ENCODE measurements at places on chromosomes 12 and 14.
A peak's percentile ranks its signal among the peaks of the same experiment; 100 is the strongest.

DNA sequence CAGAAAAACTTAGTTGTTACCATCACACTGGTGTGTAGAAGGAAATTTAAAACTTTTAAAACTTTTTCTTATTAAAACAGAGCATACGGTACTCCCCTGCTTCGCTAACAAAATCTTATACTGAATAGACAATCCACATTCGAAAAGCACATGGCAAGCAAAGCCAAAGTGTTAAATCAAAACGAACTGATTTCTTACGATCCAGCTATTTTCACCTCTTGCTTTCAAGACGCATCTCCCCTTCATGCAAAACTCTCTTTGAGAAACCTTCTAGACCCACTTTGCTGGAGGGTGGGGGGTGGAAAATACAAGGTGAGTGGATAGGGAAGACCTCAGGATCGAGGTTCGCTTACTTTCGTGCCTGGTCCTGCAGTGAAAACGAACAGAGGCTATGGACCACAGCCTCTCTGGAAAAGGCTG is 328 bp downstream of the INTS13 start:
- DNase-seq, result no peak

GRCh38 chr12:81337886-81338285 is 260.0 kb downstream of the ACSS3 start:
- DNase-seq, result no peak

DNA sequence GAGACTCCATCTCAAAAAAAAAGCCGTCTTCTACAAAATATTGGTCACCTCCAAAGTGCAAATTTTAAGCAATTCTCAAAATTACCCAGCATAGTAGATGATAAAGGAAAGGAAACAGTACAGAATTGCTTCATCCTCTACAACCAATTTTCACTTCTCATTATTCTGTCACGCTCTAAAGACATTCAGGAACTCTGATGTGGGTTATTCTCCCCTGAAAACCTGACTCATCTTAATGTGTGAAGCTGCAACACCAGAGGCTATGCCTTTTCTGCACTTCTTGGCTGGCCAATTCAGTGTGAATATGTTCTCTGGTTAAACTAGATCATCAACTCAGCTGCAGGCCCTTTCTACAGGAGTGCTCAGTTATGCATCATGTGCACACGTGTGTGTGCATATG is 11.0 kb downstream of the PTGER2 start:
- peak; percentile 77 for DNase-seq

- peak; percentile 35 for DNase-seq
Measured at GRCh38 chr12:54417712-54418440, 1.2 kb downstream of the ITGA5 start.

- DNase-seq, result no peak
Measured at GRCh38 chr12:12358528-12358927, 1.6 kb downstream of the BORCS5 start.

GRCh38 chr12:122837306-122838265 is 2.3 kb downstream of the HIP1R start:
- no peak for DNase-seq

GRCh38 chr12:32285021-32285420 is 114.3 kb upstream of the FGD4 start:
- no peak for DNase-seq

DNA sequence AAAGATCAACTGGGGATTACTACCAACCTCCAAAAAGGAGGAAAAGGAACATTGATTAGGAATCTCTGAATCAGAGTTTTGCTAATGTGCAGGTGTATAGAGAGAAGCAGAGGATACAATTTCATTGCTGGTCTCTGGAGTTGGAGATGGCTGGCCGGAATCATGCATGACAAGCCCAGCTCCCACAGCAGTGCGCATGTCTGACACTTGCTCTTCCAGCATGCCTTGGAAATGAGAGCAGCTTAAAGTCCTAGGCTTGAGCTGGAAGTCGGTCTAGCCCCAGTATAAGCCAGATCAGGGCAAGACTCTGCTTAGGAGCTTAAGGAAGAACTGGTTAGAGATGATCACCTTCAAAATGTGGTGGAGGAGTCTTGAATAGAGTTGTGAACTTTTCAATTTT is 742.8 kb downstream of the DIO2 start:
- DNase-seq, result no peak

GRCh38 chr12:98990648-98991047 is 345.6 kb downstream of the APAF1 start:
- no peak for DNase-seq

DNA sequence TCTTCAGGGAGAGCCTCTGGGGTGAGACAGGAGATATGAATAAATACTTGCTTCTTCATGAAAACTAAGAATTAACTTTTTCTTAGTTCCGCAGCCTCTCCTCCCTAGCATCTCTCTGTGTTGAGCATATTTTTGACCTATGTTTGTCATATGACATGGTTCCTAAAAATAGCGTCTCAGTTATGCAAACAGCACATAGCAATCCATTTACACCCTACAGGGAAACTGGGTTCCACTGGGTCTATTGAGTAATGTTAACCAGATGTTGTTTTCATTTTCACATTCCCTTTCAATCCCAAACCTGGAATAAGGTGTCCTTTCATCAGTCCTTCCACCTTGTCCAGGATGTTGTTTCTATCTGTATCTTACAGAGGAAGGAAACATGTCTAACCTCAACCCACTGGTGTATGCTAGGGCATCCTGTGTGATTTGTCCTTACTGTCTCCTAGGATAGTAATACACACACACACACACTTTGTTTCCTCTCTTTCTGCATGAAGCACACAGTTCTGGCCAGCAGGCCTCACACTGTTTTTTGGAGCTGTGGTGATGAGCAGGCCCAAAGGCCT is 1543.5 kb downstream of the AACS start:
- no peak for DNase-seq

DNA sequence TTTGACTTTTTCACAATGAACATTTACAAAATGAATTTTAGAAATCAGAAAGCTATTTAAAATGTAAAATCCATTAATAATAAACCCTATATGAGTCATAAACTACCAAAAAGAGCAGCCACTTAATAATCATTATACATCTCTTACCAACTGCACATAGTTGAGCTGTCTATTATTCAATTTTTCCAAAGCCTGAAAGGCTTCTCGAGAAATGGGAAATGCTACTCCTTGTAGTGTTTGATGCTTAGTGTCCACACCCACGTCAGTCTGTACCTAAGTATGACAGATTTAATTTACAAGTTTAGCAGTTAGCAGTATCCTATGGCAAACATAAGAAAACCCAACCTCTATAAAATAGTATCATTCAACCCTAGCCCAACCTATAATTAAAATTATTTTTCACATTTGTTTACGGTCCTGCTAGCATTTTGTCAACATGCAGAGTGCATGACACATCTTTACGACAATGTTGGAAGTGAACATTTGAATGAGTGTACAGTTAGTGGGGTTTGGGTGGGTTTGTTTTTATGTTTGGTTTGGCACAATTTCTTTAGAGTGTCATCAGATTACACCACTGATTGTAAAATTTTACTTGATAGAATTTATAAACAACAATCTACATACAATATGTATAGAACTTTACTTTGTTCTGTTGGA is 8.4 kb downstream of the TWF1 start:
- peak; percentile 21 for DNase-seq

DNA sequence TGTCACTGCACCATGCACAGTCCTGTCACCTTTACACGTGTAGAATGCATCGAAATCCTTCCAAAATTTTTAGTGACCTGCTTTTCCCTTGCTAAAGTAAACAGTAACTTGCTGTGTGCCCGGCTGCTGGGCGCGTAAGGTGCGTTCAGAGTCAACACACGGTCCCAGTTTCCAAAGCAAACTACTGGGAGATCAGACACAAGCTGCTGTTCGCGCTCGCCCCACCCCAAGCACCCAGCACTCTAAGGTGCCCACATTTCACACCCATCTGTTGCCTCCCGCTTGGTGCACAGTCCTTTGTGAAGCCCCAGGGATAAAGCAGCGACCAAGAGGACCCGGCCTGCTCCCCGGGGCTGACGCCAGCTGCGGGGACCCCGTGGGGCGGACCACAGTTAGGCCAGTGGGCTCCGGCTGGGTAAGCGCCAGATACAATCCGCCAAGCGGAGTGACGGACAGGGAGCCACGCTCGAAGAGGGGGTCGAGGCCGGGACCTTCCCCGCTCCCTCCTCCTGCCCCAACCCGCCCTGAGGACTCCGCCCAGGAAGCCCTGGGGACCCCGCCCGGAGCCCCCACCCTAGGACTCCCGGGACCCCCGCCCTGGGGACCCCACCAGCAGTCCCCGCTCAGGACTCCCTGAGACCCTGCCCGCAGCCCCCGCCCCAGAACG is 633 bp downstream of the STX2 start:
- DNase-seq, result peak; percentile 31

DNA sequence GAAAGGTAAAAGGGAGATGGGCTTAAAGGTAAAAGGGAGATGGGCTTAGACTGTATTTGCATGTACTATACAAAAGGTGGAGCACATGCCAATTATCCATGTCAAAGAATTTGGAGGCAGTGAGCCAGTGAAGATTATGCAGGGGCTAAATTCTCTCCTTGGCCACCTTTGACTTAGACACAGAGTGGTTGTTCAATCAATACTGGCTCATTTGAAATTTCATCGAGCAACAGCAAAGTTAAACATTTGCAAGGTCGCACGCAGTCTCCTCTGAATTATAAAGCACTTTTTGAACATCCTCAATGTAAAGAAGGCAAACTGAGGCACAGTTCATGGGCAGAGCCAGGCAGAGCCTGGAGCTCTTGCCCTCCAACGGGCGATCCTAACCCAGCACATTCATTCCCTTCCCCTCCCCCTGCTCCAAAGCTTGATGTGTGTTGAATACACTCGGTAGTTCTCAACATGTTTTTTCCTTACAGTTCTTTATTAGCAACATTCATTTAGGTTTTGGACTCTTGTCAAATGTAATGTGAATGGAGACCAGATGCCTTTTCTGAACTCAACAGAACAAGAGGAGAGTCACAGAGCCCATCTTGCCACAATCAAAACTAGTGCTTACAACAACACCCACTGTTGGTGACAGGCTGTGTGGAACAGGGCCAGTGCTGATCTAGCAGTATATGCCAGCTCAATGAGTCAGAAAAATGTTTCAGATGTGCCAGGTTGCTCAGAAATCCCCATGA is 169.7 kb upstream of the G2E3 start:
- DNase-seq, result peak; percentile 43

DNA sequence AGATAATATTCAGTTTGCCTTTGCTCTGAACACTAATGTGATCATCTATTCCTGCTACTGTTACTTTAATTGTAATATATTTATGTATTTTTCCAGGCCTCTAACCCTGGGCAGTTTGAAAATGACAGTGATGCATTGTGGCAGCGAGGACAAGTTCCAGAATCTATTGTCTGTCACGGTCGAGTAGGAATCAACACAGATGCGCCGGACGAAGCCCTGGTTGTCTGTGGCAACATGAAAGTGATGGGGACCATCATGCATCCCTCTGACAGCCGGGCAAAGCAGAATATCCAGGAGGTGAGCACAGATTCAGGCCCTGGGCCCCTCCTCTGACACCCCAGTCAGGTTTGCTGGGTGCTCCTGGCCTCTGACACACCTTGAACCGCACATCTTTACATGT is 78.5 kb downstream of the MYRFL start:
- no peak for DNase-seq

DNA sequence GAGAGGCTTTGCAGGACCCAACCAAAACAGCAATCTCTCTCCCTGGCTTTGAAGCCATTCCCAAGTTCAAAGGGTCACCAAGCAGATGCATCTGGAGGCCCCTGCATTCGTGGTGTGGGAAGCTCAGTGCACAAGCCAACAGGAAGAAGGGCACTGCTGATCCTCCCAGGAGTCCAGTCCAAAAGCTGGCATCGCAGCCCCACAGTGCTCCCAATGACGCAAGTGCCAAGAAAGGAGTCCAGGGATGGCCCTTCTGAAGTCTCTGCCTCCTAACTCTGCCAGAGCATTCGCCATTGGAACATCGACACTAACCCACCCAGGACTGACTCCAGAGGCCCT is 25.1 kb downstream of the PXN start:
- DNase-seq, result no peak
